ENCODE measurements at places on chromosomes 3 and 15.
A peak's percentile ranks its signal among the peaks of the same experiment; 100 is the strongest.

- peak; percentile 26 for DNase-seq
These were observed 145.2 kb downstream of the P3H2 start for GRCh38 chr3:189975391-189975990.

DNA sequence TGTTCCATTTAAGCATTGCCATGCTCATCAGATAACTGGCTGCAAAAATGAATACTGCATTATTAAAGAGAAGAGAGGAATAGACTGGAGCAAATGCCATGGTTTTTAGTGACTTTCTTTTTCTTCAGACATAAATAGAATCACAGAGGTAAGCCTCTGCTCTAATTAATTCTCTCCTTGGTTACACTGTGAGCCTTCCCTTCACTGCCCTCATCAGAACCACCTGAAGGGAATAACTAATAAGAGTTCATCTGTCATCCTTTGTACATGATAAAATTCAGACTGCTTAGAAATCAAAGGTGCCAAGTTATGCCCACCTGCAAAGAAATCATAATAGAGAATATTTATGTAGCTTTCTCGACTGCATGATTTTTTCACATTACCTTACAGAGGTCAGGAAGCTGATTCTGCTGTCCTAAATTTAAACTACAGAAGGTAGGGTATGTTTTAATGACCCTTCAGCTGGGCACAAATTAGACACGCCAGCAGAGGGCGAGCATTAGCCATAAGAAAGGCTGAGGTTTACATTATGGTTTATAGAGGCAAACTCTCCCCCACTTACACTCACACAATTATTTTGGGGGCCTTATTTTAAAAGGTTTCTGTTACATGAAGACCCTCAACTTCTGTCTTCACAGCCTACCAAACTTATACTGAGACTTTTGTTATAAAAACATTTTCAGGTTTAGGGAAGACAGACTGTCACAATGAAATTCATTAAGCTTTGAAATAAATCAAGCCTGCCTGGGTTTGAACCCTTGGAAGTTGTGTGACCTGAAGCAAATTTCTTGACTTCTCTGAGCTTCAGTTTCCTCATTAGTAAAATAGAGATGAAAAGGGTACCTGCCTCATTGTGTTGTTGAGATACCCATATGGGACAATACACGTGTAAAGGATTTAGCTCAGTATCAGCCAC is 15.3 kb upstream of the UNC13C start:
- peak; percentile 37 for DNase-seq

- peak; percentile 10 for DNase-seq
These were observed 991 bp upstream of the HIGD1A start for GRCh38 chr3:42805141-42805821.

GRCh38 chr3:114078126-114078525 is 21.6 kb downstream of the QTRT2 start:
- DNase-seq: no peak

DNA sequence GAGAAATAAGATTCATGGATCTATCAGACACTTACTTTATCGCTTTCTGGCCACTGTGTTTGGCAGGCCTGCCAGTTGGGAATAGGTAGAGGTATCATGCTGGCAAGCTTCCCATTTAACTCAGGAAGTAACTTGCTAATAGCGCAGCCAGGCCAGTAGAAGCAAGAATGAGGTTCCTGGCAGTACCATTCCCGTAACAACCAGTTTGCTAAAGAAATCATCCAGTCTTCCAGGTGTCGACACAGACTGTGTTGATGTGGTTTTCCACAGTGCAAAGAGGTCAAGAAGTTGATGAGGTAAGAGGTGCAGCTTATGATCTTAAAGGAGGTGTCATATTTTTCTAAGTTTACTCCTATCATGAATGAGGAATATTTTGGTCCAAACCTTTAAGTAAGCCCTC is 46.2 kb downstream of the DPH6 start:
- no peak for DNase-seq

- no peak for DNase-seq
These were observed 71.3 kb downstream of the SV2B start for GRCh38 chr15:91171334-91171733.

- peak; percentile 25 for DNase-seq
These were observed 10.6 kb upstream of the STT3B start for GRCh38 chr3:31522152-31522551.

GRCh38 chr3:177713928-177714900 is 516.9 kb upstream of the TBL1XR1 start:
- DNase-seq: no peak

DNA sequence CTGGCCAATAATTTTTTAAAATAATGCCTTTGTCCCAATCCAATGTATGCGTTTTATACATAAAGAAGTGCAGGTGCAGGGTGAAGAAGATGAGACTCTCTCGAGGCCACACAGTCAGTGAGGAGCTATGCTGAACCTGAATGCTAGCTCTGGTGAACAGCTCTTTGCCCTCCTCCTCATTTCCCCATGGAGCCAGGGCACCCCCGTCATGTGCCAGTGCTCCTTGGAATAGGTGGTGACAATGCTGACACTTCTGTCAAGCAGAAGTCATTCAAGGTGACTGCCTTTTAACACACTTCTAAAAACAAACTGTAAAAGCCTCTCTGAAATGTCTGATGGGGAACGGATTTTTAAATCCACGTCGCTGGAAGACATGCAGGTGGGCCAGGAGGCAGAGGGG is 162.4 kb upstream of the WNT5A start:
- no peak for DNase-seq

DNA sequence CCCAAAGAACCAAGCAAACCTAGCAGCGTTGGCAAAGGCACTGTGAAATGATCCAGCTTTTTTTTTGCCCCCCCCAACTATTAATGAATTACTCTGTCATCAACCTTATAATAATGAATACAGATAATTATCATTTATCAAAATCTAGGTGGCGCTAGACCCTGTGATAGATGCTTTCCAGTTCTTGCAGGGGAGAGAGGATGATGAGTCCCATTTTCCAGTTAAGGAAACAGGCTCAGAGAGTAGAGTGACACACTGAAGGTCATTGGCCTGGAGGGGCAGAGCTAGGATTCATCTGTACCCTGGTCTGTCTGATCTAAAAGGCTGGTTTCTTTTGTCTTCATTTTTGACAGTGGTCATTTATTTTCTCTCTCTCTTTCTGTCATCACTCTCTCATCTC is 5.0 kb downstream of the ACOX2 start:
- DNase-seq: no peak

DNA sequence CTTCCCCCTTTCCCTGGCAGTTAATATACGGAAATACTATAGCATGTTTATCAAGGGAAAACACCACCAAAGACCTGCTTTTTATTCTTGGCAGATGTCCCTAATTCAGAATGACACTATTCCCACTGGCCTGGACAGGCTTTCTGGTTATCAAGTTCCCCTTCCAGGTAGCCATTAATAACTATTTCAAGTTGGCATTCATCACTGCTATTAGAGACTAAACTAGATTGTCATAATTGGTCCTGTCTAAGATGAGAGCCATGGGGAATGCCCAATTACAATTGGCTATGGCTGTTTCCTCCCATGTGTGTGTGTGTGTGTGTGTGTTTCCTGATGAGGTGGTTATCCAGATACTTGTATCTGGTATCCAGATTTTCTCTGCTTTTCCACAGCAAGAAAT is 608.1 kb downstream of the SQOR start:
- no peak for DNase-seq

DNA sequence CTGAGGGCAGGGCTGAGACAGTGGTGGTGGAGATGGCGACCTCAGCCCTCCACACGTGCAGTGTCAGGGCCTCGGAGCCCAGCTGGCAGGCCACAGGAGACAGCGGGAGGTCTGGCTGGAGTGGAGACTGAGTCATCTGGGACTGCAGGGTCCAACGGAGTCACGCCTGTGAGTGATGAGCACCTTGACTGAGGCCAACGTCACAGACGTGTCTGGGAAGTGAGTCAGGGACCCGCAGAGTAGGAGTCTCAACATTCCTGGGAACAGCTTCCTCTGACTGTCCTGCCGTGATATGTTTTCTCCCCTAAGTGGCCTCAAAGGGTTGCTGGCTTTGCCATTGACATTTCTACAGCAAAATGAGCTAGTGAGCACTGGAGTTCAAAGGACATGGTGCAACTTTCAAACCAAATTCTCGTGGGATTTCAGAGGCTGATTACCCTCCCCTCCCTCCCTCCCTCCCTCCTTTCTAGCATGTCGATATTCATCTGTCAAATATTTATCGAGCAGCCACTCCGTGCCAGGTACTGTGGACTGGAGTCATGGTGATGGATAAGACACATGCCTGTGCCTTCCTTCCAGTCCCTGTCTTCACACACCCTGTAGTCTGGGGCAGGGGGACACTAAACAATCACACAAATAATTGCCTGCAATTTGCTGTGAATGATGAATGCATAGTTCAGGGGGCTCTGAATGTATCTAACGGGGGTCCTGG is 53.3 kb upstream of the AMOTL2 start:
- peak; percentile 97 for DNase-seq

DNA sequence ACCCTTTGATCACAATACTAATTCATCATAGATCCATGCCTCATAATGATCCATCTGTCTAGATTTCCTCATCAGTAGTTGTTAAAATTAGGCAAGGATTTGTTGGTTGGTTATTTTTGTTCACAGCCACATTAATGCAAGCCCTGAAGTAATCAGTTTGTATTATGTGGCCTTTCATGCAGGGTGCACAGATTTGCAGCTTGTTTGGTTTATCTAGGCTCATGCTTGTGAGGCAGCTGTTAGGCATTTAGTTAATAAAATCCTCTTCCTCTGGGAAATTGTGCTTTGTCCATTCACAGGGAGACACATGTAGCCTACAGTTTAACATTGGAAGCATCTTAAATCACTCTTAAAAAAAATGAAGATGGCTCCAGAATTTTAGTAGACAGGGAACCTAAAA is 162.8 kb upstream of the ZNF385D start:
- DNase-seq: peak; percentile 23

GRCh38 chr3:128481438-128481942 is 11.5 kb downstream of the GATA2 start:
- DNase-seq: no peak

- DNase-seq: peak; percentile 66
These were observed at the start of gene SHISA5 for GRCh38 chr3:48504051-48504946. Gene SHISA5 (minus strand): TSS chr3:48504174. CDS start chr3:48504094, 80 bp downstream.

GRCh38 chr3:4821975-4822374 is 157.3 kb upstream of the BHLHE40 start:
- DNase-seq: no peak

DNA sequence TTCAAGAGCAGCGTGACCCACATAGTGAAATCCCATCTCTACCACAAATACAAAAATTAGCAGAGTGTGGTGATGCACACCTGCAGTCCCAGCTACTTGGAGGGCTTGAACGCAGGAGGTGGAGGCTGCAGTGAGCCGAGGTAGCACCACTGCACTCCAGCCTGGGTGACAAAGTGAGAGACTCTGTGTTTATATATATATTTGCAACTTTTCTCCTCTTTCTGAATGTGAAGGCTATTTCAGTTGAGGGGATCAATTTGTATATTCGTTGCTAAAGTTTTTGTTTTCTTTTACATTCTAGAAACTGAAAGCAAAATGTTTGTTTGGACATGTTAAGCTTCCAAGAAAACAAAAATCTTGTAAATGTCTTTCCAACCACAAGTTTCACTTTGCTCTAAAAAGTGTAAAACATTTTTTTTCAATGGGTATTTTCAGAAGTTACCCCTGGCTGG is 29.8 kb upstream of the FAM98B start:
- no peak for DNase-seq
